ENCODE measurements at places on chromosomes 4 and X.

DNA sequence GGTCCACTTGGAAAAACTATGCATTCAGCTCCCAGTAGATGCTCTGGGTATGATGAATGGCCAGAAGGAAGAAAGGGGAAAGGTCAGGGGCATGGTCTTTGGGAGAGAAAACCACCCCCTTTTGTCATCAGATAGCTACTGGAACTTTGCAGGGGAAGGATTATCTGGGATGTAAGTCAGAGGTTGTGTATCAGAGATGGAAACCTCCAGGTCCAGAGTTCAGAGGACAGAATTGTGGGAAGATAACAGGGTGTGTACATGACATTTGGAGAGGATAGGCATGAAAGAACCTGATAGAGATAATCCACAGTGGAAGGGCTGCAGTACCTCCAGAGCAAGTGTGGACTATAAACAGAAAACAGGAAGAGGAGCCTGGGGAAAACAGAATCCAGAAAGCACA lies 262.7 kb downstream of the SPRY1 start:
- no peak for DNase-seq

DNA sequence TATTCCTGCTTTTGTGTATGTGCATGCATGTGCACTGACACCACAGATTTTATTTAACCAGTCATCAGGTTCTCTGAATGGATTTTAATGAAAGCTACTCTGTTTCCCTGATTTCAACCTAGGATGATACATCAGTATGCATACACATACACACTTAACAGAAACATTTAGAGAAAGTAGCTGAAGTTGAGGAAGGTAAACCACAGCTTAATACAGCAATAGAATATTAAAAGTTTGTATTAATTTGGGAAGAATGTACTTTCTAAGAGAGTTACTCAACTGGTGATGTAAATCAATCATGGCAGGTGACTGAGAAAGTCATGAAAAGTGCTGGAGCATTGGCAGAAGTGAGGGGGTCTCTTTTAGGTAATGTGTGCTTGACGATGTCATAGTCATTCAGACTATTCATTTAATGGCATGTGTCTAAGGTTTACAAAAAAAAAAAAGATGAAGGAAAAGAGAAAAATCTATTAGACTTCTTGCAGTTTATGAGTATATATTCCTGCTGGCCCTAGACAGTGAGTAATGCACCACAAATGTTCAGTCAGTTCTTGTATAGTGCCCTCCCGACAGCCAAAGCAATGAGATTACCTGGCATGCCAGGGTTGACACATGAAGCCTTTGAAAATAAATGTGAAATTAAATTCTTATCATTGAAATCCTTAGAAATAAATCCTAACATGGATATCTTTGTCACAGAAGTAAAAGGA lies 187.6 kb downstream of the RAPGEF2 start:
- no peak for DNase-seq

GRCh38 chrX:15336023-15336413 lies 695 bp upstream of the PIGA start:
- peak; percentile 11 for DNase-seq

GRCh38 chr4:69828828-69829227 lies 31.1 kb downstream of the SULT1E1 start:
- no peak for DNase-seq

Data from AG04450 (cell line).